ENCODE measurements at places on chromosomes 12 and 14.

- DNase-seq = no peak
These were observed 34.2 kb downstream of the RTRAF start for GRCh38 chr14:52023518-52023917.

DNA sequence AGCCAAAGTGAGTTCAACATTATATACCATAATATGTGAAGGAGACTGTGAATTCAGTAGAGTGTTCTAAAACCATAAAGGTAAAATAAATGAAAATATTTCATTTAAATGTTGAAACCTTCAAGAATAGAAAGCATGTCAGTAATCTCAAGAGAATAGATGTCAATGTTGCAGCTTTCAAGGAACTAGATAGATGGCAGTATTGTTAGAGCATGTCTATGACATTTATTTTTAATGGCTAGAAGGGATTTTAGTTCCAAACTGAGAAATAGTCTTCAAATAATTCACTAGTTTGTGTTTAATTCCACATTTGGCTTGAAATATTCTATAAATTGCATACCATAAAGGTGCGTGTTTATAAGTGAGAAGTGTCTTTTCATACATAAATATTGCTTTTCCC, 326.5 kb downstream of the FLRT2 start:
- DNase-seq = no peak

GRCh38 chr12:57128519-57129247, 400 bp downstream of the LRP1 start:
- DNase-seq = no peak

DNA sequence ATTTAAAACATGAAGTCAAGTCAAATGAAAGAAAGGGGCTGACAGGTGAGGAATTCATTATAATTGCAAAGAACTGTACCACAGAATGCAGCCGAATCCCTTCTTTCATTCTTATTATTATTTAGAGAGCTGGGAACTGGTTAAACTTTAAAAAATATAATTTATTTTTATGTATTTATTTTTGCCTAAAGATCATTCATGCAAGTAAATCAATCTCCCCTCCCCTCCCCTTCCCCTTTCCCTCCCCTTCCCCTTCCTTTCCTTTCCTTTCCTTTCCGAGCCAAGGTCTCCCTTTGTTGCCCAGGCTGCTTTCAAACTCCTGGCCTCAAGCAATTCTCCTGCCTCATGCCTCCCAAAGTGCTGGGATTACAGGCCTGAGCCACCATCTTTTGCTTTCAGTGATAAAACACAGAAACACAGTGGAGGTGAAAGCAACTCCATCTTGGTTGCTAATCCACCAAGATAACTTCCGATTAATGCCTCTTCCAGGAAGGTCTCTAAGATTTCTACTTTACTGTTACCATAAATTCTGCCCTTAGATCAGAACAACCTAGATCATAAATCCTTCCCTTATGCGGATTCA, 6.0 kb upstream of the UBC start:
- no peak for DNase-seq

- no peak for DNase-seq
These were observed 91.7 kb downstream of the GALC start for GRCh38 chr14:87901236-87901635.

Measured in MV-4-11 (cell line).